Stimulated activated CD4-positive, alpha-beta T cell treated with anti-CD3 and anti-CD28 coated beads, Interleukin-12 subunit alpha, Interleukin-12 subunit beta, amount 100 ng/mL, for 48 hours (primary cell): ENCODE measurements at places on chromosomes 1 and 21.

- DNase-seq: no peak
These were observed 770.7 kb upstream of the CXADR start for GRCh38 chr21:16742131-16742641.

DNA sequence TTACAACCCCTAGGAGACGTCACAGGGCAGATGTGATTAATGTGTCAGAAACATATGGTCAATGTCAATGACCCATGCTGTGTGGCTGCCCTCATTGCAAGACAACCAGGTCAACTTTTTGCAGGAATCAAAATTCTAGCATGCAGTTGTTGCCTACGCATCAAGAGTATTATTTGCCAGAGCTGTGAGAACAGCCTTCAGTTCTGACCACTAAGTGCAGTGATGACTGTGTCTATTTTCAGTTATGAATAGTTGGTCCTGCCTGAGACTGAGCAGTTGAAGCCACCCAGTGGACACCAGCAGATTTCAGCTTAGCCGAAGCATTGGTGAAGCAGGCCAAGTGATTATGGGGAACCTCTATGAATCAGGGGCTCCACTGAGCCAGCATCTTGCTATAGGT is 47.3 kb downstream of the LYPLAL1 start:
- no peak for DNase-seq

GRCh38 chr1:206734499-206735142 is 36.0 kb upstream of the IL19 start:
- peak; percentile 73 for DNase-seq

DNA sequence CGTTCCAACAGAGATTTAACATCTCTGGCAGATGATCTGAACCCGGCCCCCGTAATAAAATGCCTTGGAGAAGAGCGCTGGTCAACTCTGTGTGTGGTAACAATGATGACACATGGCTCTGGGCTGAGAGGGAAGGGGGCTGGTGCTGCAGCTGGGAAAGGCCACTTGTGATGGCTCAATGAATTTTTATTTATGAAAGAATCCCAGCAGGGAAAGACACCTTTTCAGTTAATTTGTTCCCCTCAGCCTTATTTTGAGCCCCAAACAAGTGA is 59.4 kb downstream of the SYT6 start:
- DNase-seq: no peak

GRCh38 chr1:192756847-192757246 is 52.0 kb upstream of the RGS2 start:
- no peak for DNase-seq

- DNase-seq: no peak
These were observed 50.2 kb downstream of the LAMC2 start for GRCh38 chr1:183236158-183236725.

DNA sequence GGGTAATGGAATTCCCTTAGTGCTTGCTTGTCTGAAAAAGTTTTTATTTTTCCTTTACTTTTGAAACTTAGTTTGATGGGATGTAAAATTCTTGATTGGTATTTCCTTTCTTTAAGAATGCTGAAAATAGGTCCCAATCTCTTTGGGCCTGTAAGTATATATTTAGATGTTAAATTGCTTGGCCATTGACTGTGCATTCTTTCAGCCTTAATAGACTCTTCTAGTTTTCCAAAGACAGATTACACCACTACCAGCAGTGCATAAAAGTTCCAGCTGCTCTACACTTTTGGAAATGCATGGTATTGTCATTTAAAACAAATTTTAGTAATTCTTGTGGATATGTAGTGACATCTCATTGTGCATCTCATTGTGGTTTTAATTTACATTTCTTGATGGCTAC is 464.8 kb upstream of the USP24 start:
- no peak for DNase-seq

DNA sequence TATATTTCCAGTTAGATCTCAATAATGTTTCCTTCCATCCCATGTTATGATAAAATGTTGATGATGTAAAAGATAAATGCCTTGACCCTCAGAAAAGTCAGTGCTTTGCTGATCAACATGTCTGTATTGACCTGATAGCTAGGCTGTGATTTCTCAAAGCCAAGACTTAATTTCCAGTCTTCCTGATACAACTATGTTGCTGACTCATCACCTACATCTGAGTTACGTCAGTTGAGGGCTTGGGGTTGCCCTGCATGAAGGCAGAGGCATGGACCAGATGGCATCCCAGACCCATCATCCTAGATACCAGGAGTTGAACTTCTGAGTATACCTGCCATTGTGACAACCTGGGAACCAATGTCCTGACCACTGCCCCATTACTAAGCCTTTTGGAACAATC is 4.8 kb downstream of the LCE1D start:
- no peak for DNase-seq

GRCh38 chr21:40620386-40621145 is 226.4 kb downstream of the DSCAM start:
- DNase-seq: no peak

GRCh38 chr1:171753182-171753581 is 11.3 kb upstream of the VAMP4 start:
- no peak for DNase-seq

- no peak for DNase-seq
These were observed 900.8 kb downstream of the TTLL7 start for GRCh38 chr1:83098131-83098530.

- no peak for DNase-seq
These were observed 46.3 kb downstream of the KIF21B start for GRCh38 chr1:200977071-200977754.

GRCh38 chr1:87644579-87645190 is 316.0 kb downstream of the LMO4 start:
- DNase-seq: no peak

- no peak for DNase-seq
These were observed 243.0 kb upstream of the SGIP1 start for GRCh38 chr1:66290761-66291530.
